ENCODE measurements at places on chromosomes 1 and 21.

DNA sequence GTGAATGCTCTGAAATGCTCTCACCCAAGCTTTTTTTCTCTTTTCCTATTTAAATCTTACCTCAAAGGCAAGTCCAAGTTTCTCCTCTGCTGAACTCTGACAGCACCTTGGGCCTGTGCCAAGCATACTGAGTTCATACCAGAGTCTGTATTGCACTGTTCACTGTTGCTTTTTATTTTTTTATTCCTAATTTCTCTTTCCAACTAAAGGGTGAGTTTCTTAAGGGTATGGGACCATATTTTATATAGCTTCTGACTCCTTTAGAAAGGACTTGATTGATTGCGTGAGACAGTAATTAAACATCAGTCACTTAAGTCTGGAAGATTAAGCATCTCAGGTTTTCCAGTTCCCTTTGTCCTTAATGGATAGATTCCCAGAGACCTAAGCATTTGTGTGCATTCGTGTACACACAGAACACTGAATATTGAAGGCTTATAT is 69.9 kb downstream of the CACHD1 start:
- DNase-seq = peak; percentile 20

- peak; percentile 6 for DNase-seq
Measured at GRCh38 chr21:19322360-19322759, 918.8 kb upstream of the TMPRSS15 start.

- DNase-seq = no peak
Measured at GRCh38 chr1:90715309-90715708, 1.8 kb downstream of the BARHL2 start.

DNA sequence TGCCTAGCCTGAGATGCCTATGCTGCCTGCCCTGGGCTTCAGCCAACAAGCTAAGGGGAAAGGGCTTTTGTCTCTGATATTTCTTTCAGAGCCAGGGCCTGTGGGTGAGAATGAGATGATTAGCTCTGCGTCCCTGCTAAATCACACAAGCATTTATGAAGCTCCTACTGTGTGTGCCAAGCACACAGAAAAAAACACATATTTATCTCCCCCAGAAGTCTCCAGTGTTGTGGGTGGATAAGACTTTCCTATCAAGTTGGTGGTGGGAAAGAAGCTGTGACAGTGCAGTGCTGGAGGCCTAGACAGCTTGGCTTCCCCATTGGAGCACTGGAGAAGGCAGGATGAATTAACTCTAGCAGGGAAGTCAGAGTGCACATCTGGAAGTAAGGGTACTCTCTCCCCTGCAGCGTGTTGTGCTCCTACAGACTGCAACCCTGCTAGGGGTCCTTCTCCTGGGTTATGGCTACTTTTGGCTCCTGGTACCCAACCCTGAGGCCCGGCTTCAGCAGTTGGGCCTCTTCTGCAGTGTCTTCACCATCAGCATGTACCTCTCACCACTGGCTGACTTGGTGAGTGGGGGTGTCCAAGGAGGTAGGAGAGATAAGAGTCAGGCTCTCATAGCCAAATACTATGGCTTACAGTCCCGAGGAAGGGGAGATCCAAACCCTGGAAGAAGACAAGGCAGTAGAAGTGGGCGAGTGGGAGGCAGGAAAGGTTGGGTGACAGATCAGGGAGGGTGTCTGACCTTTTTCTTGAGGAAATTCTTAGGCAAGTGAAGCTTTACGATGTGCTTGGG is 1.7 kb downstream of the SLC50A1 start:
- DNase-seq = no peak

- no peak for DNase-seq
Measured at GRCh38 chr1:93575621-93576284, 105.9 kb downstream of the BCAR3 start.

DNA sequence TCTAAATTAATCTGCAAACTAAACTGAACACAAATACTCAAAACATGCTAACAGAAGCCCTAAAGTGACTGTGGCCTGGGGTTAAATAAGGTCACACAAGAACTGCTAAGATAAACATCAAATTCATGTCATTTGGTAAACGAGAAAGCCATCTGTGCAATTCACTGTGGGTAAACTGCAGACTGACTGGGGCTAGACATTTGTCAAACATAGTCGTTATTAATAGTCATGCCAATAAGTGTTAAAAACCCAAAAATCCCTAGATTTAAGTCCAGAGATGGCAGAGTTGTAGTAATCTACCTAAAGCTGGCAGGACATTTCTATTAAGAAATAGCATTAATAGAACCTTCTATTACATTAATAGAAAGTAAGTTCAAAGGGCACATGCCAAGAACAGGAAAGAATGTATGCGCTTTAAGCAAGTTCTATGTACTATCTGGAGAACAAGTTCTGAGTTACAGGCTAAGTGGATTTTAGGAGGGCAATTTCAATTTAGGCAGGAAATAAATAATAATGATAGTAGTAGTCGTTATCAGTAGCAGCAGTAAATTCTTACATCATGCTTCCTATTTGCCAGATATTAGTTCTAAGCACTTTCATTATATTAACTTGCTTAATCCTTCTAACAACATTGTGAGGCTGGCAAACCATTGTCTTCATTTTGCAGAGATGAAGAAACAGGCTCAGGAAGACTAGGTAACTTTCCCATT is 8.6 kb downstream of the EDEM3 start:
- DNase-seq = no peak

- no peak for DNase-seq
Measured at GRCh38 chr21:46596201-46596600, 8.7 kb downstream of the S100B start.

- DNase-seq = no peak
Measured at GRCh38 chr1:22826604-22827580, 116.3 kb downstream of the EPHB2 start.

DNA sequence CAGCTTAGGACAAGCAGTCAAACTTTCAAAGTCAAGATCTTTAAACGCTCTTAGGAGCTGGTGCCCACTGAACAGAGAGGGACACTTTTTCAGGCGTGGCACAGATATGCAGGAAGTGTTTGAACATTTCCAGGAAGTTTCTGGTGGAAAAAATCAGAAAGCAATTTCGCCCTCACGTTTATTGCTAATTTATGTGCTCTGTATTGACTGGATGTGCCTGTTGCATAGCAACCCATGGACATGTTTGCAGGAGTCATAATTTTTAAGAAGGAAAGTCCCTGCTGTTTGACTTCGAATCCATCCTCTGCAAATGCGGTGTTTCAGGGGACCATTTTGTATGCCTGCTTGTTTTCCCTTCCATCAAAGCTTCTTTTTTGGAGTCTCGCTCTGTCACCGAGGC is 239.9 kb upstream of the IRF2BP2 start:
- no peak for DNase-seq

DNA sequence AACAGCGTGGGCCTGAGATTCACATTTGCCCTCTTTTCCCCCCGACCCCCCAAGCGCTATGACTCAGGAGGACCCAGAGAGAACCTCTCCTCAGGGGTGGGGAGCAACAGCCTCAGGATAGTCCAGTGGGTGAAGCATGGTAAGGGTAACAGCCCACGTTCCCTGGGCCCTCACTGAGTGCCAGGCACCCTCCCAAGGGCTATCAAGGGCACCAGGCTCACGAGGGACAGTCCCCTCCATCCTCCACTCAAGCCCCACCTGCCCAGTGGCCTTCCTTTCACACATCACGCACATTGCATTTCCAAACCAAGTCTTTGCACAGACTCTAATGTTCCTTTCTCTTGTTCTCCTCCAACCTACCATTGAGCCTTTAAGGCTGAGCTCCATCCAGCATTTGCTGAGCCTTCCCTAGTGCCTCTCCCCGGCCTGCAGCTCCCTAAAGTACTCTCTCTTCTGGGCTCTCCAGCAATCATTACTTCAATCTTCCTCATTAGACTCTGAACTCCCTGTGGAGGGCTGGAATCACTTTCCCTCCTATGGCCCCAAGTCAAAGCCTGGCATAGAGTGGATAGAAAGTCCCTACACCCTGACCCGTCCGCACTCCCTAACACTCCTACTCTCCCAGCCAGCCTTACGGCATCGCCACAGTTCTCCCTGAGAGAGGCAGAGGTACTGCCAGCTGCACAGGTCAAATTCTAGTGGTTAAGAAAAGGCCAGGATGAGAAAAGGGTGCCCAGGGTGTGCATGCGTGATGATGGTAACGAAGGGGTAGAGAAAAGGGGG is 1.0 kb downstream of the AKR7A2 start:
- DNase-seq = peak; percentile 8

GRCh38 chr1:22263359-22263758 is 120.5 kb upstream of the WNT4 start:
- no peak for DNase-seq

GRCh38 chr1:81613803-81614202 is 186.9 kb upstream of the ADGRL2 start:
- no peak for DNase-seq

DNA sequence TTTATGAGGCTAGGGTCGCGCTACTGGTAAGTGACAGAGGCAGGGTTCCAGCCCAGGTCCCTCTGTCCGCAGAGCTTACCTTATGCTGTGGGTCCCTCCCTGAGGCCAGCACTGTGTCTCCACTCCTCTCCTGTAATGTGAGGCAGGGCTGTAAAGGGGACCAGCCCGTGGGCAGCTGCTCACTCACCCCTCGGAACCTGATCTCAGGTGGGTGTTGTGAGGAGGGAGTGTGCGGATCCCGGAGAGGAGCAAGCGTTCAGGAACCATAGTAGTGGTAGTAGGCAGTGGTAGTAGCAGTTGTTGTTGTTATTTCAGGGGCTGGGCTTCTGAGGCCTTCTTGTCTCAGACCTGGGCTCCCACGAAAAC is 1.7 kb downstream of the ZC3H12A start:
- no peak for DNase-seq

DNA sequence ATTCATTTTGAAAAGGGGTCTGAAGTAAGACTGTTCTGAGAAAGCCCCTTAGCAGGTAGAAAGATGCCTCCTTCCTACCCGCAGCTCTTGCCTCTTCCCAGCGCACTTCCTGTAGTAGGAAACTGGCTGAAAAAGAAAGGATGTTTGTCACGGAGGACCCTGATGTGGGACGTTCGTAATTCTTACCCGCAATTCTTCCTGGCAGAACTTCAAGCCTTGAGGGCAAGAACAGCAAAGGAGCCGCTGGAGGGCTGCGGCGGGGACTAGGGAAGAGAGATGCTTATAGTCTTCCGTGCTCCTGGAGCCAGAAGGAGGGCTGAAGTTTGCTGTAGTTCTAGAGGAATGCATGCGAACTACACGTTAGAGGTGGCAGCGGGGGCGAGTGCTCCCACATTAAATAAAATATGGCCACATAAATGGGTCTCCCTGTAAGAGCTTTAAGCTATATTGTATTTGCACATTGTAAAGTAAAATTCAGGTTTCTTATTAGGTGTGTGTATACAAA is 6.3 kb downstream of the C1orf53 start:
- no peak for DNase-seq

- peak; percentile 16 for DNase-seq
Measured at GRCh38 chr1:202805886-202806844, 2.1 kb downstream of the KDM5B start.

- DNase-seq = no peak
Measured at GRCh38 chr21:44402323-44403105, 49.1 kb downstream of the TRPM2 start.

- DNase-seq = no peak
Measured at GRCh38 chr1:183837062-183837461, 32.1 kb downstream of the RGL1 start.

DNA sequence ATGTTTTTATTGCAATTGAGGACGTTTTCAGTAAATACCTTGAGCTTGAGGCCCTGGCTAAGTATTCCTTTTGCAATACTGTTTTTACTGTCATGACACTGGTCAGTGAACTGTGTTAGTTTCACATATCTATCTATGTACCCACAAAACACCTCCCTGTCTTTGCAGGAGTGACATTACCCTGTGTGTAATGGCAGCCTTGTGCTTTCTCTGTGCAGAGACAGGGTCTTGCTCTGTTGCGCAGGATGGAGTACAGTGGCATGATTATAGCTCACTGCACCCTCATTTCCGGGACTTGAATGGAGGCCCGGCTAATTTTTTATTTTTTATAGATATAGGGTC is 8.9 kb downstream of the YBX1 start:
- DNase-seq = no peak

DNA sequence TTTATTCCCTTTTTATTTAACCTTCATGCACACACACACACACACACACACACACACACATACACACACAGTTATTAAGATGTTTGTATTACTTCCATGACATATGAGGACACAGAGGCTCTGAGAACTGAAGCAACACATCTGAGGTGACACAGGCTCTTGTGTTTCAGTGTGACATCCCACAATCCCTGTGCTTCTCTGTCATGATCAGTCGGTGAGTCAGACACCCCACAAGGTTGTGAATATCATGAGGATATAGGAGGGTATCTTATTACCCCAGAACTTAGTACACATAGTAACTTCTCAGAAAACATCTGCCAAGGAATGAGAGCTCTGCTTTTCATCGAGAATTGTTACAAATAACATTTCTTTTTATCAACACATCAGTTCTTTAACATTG is 459.3 kb downstream of the PLPP3 start:
- DNase-seq = no peak

DNA sequence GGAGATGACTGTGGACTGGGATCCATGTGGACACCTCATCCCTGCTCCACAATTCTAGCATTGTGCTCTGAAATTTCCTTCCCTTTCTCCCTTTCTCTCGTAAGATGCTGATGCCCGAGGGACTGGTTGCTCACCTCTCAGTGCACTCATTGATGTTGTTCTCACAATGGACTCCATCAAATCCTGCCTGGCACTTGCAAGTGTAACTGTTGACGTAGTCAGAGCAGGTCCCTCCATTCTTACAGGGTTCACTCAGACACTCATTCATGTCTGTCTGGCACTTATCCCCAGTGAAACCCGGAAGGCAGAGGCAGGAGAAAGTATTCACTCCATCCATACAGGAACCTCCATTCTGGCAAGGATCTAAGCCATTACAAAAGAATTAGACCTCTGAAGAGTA is 45.1 kb upstream of the ADAM30 start:
- no peak for DNase-seq

DNA sequence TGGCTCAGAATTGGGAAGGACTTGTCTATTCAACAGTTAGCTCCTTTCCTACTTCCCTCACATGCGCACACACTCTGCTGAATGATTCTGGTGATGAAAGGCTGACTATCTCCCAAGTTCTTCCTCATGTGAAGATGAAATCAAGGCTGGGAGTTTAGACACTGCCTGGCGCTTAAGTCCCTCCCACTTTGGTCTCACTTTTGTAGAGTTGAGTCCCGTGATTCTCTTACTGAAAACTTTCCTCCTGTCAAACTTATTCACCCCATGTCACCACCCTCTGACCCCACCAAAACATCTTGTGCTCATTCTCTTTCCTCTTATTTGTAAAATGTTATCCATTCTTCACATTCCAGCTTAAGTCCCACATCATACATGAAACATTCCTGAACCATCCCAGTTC is 8.4 kb upstream of the MRPS6 start:
- DNase-seq = no peak

DNA sequence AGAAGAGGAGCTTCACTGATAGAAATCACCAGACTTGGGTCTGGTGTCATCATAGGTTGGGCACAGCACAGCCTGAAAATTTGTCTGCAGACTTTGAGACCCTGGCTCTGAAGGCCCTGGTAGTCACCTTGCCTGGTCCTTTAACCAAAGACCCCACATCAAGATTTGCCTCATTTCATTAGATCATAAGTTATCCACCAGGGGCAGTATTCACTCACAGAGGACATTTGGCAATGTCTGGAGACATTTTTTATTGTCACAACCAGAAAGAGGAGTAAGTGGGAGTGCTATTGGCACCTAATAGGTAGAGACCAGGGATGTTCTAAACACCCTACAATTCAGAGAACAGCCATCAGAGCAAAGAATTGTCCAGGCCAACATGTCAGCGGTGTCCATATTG is 22.1 kb upstream of the PAX7 start:
- no peak for DNase-seq

Data from ACHN (cell line).